ENCODE measurements at places on chromosomes 1 and 21.

DNA sequence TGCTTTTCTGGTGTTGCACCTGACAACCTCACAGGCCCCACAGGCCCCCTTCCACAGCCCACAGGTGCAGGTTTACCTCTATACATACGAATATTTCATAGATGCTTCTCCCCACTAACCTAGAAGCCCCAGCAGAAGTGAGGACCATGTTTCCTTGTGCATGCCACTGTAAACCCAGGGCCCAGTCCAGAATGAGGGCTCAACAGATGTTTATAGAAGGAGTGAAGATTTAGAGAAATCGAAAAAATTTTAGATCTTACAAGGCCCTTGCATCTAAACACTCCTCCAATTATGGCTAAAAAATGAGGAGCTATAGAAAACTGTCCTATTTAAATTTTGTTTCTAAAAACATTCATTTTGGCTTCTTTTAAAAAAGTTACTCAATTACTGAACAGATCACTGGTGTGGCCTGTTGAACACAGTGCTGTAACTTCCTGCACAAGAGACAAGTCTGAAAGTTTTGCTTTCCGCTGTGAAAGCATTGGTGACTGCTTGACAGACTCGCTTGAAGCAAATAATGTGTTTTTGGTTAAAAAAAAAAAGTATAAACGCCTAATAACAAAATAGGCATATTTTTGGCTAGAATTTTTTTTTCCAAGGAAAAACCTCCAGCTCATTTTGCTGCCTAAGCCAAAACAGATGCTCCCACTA is 1.2 kb downstream of the ABCB10 start:
- no peak for DNase-seq

DNA sequence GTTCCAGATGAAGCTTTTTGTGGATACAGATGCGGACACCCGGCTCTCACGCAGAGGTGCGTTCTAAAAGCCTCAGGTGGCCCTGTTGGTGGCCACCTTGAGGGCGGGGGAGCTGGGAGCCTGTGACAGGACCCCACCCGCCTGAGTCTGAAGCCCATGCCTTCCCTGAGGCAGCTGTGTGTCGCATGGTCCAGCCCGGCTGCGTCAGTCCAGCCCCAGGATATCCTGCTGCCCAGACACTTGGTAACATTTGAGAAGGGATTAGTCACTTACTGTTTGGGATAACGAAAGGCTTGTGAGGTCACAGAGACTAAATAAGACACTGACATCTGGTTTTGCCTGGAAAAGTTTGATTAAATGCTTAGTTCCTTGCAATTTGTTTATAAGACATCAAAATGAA is 68.9 kb downstream of the UCK2 start:
- DNase-seq, result no peak

DNA sequence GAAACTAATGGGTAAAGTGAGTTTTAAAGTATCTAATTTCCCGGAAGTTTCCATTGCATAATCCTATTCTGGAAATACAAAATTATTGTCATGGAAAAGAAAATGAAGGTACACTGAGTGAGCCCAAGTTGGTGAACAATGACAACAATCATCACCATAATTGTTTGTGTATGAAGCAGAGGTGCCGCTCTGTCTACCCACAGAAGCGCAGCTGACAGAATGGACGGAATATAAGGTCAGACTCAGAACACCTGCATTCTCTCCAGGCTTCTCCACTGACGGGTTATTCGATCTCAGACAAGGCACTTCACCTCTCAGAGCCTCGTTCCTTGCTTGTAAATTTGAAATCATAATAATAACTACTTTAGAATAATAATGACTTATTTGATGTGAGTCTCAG is 99.1 kb upstream of the NGF start:
- no peak for DNase-seq

GRCh38 chr1:38249001-38249400 is 202.4 kb upstream of the POU3F1 start:
- DNase-seq, result no peak

- peak; percentile 31 for DNase-seq
Measured at GRCh38 chr1:165444897-165445370, at the start of gene RXRG. RXRG (minus strand) TSS chr1:165445126; CDS start chr1:165444893, 233 bp downstream.

GRCh38 chr1:199690496-199690895 is 337.0 kb upstream of the NR5A2 start:
- DNase-seq, result no peak

DNA sequence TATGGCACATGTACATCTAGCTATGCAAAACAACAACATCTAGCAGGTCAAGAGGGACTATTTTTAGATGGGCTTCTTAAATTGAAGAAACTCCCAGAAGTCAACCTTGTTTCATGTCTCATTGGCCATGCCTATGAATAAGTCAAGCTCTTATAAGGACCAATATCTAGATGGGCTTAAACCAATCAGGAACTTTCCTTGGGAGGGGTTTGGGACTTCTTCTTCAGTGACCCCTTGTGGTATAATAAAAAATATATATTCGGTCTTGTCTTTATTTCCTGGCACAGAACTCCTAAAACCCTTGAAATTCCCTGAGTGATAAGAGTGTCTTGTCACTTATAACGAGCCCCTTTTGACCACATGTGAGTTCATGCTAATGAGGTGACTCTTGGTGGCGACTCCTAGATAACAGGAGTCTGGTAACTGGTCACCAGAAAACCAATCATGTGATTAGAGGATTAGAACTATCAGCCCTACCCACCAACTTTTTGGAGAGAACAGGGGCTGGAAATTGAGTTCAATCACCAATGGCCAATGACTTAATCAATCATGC is 218.3 kb downstream of the HHIPL2 start:
- DNase-seq, result no peak

- no peak for DNase-seq
Measured at GRCh38 chr1:197572169-197572568, 203.1 kb downstream of the DENND1B start.

DNA sequence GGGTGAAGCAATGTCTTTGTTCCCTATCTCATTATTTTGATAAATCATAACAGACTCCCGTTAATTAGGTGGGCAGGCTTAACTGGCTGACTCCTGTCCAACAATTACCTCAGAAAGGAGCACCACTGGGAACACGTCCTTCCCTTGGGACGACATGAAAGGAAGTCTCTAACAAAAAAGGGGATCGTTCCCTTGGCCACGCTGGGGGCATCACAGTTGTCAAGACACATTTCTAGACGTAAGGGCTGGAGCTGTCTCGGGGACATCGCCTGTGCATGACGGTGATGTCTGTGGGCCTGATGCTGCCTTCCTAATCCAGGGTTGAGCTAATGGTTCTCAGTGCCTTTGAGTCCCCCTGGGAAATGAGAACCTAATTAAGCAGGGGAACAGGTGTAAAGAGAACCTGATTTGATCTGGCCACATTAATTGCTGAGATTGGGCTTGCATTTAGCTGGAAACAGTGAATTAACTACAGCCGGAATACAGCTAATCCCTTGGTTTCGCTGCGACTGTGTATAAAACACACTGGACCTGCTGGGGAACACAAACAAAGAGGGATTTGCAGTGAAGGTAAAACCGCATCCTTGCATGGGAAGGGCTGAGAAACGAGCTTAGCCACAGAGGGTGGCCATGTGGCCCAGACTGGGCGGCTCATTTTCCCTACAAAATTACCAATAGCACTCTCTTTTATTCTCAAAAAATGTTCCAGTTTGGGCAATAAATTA is 111.8 kb downstream of the MRPS6 start:
- peak; percentile 44 for DNase-seq

- no peak for DNase-seq
Measured at GRCh38 chr21:28750565-28750964, 242.1 kb downstream of the LTN1 start.

Data from BE2C (cell line).